ENCODE measurements at places on chromosomes 3 and 15.

- no peak for DNase-seq
Observed at GRCh38 chr15:80747317-80748053, 31.7 kb upstream of the CEMIP start.

GRCh38 chr3:136255672-136256406 is 5.7 kb downstream of the PCCB start:
- no peak for DNase-seq

DNA sequence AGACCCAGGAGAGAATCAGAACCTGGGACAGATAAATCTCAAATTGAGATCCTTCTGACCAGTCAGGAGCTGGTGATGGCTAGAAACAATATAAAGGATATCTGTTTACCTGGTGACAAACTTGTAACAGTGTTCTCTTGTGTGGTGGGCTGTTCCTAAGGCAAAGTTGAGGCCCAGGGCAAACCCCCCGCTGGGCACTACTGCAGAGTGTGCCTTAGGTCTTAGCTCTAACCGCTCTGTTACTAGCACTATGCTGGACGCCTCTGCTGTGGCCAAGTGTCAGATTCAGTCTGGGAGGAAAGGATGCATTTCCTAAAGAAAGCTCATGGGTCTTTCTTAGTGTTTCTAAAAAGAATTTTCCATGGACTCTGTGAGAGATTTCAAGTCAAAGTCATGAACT is 146.5 kb upstream of the MEIS2 start:
- DNase-seq, result no peak

DNA sequence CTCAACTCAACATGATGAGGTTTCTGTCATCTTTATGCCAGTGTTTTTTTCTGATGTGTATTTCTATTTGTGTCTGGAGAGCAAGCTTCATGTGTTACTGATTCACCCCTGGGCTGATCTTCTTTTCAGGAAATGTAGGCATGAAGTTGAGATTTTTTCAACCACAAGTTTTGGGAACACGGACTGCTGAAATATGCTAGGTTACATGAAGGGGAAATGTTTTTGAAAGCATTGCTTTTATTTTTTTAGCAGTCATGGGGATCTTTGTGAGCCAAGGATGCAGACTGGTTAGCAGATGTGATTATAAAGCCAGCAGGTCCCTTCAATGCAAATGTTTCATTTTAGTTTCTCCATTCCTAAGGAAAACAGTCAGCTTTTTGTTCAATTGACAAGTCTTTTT is 219.3 kb upstream of the COL8A1 start:
- no peak for DNase-seq

DNA sequence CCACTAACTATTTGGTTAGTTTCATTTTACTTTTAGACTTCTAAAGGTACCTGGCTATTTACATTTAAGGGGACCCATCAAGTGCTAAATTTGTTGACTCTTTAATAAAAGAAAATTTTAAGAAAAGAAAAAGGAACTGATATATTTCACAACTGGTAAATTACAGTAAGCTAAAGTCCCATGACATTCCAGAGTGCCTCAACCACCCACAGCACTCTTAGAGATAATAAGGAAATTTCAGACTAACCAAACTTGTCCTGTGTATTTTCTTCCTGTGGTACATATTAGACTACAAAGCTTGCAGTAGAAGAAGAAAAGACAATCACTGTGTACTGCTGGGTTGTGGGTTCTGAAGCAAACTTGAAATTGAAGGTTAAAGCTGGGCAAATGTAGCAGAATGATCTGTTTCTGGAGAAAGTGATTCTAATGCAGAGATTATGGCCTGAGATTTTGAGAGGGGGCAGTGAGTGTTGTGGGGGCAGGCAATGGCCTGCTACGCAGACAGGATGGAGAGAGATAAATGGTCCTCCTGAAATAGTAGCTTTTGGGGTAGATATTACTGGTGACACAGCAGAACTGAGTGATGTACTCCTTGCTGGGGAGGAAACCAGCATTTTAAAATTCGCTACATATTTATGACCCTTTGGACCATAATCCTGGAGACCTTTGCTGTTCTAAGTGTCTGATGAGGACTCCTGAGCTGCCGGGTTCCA is 24.5 kb upstream of the MFSD1 start:
- DNase-seq, result no peak

DNA sequence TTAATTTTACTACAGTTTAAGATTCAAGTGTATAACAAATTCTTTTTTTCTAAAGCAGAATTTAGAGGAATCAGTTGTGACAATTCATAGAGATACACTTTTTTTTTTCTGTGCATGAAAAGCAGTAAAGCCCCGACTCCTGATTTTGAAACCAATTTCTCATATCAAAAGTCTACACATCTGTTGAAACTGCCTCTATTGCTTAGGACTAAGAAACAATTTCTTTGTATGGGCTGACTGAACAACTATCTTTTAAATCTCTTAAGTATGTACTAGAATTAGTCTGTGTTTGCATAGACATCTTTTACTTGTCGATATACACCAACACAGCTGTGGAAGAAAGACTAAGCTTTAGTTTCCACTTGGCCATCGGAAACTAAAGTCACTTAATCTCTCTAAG is 127.6 kb downstream of the MEIS2 start:
- DNase-seq, result no peak

GRCh38 chr3:158625881-158626280 is 18.4 kb upstream of the GFM1 start:
- DNase-seq, result no peak

- no peak for DNase-seq
Observed at GRCh38 chr3:72340476-72341379, 507.5 kb downstream of the SHQ1 start.

GRCh38 chr15:43516185-43516584 is 1.2 kb upstream of the MAP1A start:
- DNase-seq, result no peak

GRCh38 chr15:90953947-90954711 is 555 bp upstream of the RCCD1 start:
- DNase-seq, result no peak

GRCh38 chr3:102553876-102554275 is 119.1 kb downstream of the ZPLD1 start:
- no peak for DNase-seq

- DNase-seq, result no peak
Observed at GRCh38 chr15:42338500-42338899, 20.8 kb upstream of the CAPN3 start.

GRCh38 chr15:90530250-90531051 is 728 bp downstream of the CRTC3 start:
- peak; percentile 56 for DNase-seq
